Chondrocyte (in vitro differentiated cells): ENCODE measurements at places on chromosomes 16 and 17. TPM values are rescaled to one million over a fixed set of nuclear protein-coding genes. Genes with fewer than 3 reads are reported as not detected.
A peak's percentile ranks its signal among the peaks of the same experiment; 100 is the strongest.

DNA sequence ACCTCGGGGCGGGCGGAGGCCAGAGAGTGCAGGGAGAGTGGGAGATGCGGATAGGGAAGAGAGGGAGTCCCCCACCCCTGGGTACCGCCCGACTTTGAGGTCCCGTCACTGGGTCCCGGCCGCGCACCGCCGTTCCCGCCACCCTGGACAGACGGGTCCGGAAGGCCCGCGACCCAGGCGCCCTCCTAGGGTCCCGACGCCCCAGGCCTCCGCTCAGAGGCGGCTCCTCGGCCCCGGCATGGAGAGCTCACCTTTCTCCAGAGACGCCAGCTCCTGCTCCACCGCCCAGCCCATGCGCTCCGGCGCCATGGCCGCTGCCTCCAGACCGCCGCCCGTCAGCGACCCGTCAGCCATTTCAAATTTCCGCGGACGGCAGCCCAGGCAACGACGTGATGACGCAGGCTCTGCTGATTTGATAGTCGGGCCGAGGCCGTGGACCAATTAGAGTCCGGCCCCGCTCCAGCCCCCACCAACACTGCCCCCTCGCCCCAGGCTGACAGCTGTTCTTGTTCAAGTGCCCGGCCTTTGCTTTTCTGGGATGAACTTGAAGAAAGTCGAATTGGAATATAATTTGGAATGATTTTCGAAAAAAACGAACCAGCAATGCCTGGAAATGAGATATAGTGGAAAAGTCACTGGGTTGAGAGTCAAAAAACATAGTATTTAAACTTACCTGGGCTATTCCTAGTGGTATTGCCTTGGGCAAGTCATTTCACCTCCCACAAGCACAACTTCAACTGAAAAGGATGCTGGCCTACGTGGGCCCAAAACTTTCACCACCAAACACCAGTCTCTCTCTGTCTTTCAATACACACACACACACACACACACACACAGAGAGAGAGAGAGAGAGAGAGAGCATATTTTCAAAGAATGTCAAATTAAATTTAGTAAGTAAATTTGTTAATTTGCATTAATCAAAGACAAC, at the start of gene SHCBP1:
SHCBP1 (minus strand) TSS at position 374 of the 928 bp plus-strand sequence; CDS start at position 354, 20 bp downstream.
- peak; percentile 96 for DNase-seq

- no peak for DNase-seq
Observed at GRCh38 chr17:1216217-1217088, 36.7 kb upstream of the ABR start.

DNA sequence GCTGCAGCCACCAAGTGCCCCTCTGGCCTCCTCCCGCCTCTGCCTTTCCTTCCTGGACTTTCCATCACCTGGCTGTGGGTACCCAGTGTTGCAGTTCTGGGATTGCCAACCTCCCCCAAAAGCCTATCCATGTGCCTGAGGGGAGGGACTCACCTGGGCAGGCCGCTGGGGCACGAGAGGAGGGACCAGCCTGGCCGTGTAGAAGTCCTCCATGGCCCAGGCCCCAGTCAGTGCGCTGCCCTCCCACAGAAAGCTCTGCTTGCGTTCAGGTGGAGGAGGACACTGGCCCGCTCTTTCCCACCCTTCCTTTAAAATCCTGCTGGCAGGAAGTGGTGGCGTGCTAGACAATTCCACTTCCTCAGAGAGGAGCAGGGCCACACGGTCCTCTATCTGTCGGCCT, 14.2 kb downstream of the SLX4 start:
- peak; percentile 66 for DNase-seq

GRCh38 chr16:3576211-3576610, 992 bp downstream of the NLRC3 start:
- DNase-seq, result no peak

DNA sequence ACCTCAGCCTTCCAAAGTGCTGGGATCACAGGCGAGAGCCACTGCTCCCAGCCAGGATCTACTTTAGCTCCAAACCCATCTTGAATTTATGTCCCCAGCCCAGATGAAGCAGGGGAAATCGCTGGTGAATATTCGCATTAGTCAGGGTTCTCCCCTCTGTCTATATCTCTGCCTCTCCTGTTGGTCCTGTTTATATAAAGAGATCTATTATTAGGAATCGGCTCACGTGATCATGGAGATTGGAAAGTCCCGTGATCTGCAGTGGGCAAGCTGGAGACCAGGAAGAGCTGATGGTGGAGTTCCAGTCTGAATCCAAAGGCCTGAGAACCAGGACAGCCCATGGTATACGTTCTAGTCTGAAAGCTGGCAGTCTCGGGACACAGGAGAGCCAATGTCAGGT, 382.8 kb downstream of the SEC14L1 start:
- no peak for DNase-seq

DNA sequence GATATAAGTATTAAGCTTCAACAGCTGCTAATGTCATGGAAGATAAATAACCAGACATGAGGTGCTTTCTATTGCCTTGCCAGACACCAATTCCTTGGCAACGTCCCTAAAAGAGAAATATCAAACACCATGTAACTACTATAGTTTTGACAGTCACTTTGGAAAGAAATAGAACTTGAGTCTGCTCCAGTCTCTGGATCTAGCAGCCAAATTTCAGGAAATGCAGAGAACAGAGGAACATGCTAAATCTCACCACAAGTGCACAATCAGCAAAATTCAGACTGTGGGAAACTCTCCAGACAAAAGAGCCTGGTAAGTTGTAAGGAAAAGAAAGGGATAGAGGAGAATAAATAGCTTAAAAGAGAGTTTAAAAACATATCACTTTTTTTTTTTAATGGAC, 28.4 kb upstream of the TANC2 start:
- no peak for DNase-seq

DNA sequence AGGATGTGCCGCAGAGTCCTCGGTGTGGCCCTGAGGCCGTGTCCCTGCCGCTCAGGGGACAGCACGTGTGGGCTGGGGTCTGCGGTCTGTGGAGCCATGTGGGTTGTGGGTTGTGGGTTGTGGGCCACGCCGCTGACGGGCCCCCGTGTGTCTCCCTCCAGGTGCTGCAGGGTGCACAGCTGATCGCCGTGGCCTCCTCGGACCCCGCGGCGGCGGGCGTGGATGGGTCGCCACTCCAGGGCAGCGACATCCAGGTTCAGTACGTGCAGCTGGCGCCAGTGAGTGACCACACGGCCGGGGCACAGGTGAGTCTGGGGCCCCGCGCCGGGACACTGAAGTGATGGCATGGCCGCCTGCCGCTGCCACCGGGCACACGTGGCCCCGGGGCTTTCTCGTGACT, 120.7 kb downstream of the BANP start:
- DNase-seq, result no peak

DNA sequence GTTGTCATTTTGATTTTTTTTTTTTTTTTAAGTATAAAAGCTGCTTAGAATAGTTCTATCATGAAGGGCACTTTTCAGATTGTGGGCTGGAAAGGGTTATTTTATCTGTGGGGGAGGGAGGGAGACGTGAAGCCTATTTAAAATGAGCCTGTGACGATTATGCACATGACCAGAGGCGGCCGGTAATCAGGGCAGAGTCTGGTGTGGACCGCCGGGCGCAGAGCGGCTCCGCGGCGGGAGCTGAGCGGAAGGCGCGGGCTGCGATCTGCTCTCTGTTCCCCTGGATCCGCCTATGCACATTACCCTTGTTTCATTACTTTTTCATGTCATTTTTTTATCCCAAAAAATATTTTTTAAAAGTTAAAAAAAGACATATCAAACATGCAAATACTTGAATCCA, 23.5 kb downstream of the TMC6 start:
- no peak for DNase-seq

- DNase-seq, result no peak
Observed at GRCh38 chr16:64394061-64394460, 727.8 kb downstream of the CDH11 start.

DNA sequence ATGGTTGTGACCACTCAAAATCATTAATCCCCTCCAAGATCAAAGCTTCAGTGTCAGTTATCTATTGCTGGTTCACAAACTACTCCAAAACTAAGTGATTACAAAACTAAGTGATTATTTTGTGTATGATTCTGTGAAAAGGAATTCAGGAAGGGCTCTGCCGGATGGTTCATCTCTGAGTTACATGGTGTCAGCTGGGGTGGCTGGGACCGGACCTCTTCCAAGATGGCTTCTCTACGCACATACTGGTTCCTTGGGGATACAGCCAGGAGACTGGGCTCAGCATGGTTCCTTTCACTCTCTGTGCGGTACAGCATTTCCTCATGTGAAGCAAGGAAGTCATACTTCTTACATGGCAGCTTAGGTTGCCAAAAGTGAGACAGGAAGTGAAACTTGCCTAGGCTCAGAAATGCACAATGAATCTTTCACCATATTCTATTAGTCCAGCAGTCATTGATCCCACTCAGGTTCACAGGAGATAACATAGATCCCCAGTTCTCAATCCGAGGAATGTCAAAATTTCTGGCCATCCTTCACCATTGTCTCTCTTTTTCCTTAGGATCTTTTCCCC, 97.9 kb upstream of the IRX6 start:
- no peak for DNase-seq

DNA sequence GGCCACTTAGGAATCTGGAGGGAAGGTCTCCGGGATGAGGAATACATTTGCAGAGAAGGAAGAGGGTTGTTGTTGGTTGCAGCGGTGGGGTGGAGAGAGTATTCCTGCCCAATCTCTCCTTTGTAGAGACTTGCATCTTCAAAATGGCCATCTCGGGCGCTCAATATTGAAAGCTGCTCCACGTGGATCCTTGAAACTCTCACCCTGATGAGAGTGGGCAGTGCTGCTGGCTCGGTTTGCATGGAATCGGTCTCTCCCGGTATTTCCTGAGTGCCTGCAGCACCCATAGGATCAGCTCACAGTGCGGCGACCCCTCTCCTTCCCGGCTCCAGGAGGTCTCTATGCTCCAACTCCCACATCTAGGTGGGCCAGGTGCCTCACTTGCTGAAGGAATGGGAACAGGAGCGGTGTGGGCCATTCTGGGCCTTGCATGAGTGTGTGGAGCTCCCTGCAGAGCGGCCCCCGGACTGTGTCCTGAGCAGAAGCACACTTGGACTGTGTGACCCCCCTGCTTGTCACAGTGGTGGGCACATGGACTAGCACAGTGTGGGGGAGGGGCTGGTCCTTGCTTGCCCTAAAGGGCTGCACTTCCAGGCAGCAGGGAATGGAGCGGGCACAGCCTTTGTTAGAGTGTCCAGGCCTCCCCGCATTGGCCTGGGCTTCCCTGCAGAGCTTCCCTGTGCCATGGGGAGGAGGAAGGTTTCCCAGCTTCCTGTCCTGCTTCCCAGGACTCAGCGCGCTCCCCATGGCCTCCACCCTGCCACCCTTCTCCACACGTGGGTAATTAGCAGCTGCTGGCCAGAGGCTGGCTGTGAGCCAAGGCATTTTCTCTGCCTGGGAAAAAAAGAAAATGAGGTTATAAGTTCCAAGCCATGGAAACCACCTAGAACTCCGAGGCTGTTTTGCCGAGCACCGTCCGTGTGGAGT, 139.3 kb downstream of the IRF8 start:
- peak; percentile 73 for DNase-seq

GRCh38 chr17:1313270-1314005, 34.0 kb downstream of the TRARG1 start:
- no peak for DNase-seq

- no peak for DNase-seq
Observed at GRCh38 chr16:48542020-48542473, 67.9 kb downstream of the N4BP1 start.

DNA sequence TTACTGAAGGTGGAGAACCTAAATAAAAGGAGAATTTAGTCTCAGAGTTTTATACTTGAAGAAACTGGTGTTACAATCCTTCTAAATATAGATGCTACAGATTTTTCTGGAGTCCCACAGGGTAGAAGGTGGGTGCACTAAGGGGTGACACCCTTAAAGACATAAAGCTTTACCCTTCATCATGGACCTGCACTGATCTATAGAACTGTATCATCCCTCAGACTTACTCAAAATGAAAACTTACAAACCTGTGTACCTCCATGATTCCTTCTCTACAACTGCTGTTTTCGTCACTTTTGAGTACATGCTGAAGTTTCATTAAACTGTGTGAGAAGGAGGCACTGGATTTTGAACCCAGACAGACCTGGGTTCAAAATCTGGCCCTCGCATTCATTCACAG, 169.5 kb upstream of the NOG start:
- no peak for DNase-seq

- no peak for DNase-seq
Observed at GRCh38 chr16:85463672-85464382, 149.3 kb upstream of the GSE1 start.

DNA sequence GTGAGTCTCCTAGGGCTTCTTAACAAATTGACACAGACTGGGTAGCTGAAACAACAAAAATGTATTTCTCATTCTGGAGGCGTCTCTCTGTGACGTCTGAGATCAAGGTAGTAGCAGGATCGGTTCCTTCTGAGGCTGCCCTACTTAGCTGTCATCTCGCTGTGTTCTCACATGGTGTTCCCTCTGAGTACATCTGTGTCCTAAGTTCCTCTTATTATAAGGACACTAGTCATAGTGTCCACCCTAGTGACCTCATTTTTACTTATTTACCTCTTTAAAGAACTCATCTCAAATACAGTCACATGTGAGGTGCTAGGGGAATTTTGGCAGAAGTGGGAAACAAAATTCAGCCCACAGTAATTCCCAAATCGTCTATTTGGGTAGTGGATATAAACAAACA, 529.1 kb downstream of the NPIPA7 start:
- DNase-seq, result no peak

DNA sequence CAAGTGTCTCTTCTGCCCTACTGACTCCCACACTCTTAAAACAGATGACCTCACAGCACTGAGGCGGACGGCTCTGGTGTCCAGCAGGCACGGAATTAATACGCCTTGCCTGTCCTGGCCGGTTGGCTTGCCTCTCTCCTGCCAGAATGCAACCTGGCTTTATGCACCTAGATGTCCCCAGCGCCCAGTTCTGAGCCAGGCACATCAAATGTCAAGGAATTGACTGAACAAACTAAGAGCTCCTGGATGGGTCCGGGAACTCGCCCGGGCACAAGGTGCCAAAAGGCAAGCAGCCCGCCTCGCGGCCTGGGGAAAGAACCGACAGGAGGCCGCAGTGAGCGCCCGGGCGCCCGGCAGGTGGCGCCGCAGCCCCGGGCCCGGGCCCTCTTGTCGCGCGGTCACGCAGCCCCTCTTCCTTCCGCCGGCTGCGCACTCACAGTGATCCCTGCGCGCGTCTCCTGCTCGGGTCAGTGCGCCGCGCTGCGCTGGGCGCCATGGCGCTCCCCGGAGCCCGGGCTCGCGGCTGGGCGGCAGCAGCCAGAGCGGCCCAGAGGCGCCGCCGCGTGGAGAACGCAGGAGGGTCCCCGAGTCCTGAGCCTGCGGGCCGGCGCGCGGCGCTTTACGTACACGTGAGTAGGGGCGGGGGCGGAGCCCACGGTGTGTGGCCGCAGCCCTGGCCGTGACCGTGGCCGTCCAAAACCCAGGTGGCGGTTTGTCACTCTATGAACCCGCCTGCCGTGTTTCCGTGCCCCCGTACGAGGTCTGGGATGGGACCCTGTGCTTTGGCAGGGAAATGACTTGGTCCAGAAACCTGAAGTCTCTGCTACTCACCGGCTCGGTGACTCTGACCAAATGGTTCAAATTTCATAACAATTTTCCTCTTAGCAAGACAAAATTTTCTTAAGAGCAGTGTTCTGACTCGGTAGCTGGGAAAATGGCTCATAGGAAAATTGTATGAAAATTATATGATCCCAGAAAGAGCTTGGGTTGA, at the start of gene RSAD1:
RSAD1 (plus strand) TSS at position 470 of the 991 bp plus-strand sequence; CDS start at position 495, 25 bp downstream.
- DNase-seq, result peak; percentile 92

The SLC35G6 gene
- total RNA-seq, result not detected in 3 replicates

The PMFBP1 gene
- total RNA-seq, result 0.26 to 0.92 TPM (median 0.30 TPM) in 3 replicates

The ACSM2A gene
- 0.21 TPM in 1 of 3 replicates, not detected in the others for total RNA-seq

The SLC4A1 gene
- total RNA-seq, result not detected in 3 replicates

The KREMEN2 gene
- not detected in 3 replicates for total RNA-seq

The KCNJ18 gene
- total RNA-seq, result not detected in 3 replicates
